IgD-negative memory B cell (primary cell): ENCODE measurements at places on chromosomes 16 and 17. TPM values are rescaled to one million over a fixed set of nuclear protein-coding genes. Genes with fewer than 3 reads are reported as not detected.

Gene SMIM22
- polyA plus RNA-seq, result not detected

Gene FOXJ1
- polyA plus RNA-seq, result not detected

Gene UMOD
- not detected for polyA plus RNA-seq

Gene EFCAB13
- polyA plus RNA-seq, result 10.2 TPM

Gene ZG16
- polyA plus RNA-seq, result not detected

Gene MMP25
- polyA plus RNA-seq, result 0.40 TPM

Gene KRT12
- not detected for polyA plus RNA-seq

Gene KRTAP2-3
- not detected for polyA plus RNA-seq

Gene MEFV
- polyA plus RNA-seq, result not detected

Gene DHRS7C
- not detected for polyA plus RNA-seq

Gene SDR42E2
- polyA plus RNA-seq, result 0.20 TPM

Gene RNF157
- 0.43 TPM for polyA plus RNA-seq

Gene TBC1D3I
- polyA plus RNA-seq, result not detected

Gene MYH2
- not detected for polyA plus RNA-seq

Gene CCL2
- polyA plus RNA-seq, result not detected

Gene HID1
- 1.2 TPM for polyA plus RNA-seq

Gene PLLP
- polyA plus RNA-seq, result 1.1 TPM

Gene RAB37
- polyA plus RNA-seq, result 76.5 TPM

Gene MT1E
- polyA plus RNA-seq, result 0.49 TPM
